ENCODE measurements at places on chromosomes 3 and 15. TPM values are rescaled to one million over a fixed set of nuclear protein-coding genes. Genes with fewer than 3 reads are reported as not detected.

Gene THRB
- total RNA-seq: 7.3 TPM

Gene MKRN3
- total RNA-seq: not detected

Gene MEX3B
- 2.9 TPM for total RNA-seq

Gene KBTBD8
- total RNA-seq: 4.3 TPM

Gene TBL1XR1
- total RNA-seq: 83.3 TPM

Gene KLF13
- total RNA-seq: 15.1 TPM

Gene XCR1
- not detected for total RNA-seq

Gene CAPN3
- 0.35 TPM for total RNA-seq

Gene CLEC3B
- 7.2 TPM for total RNA-seq

Gene CMTM7
- 9.2 TPM for total RNA-seq

Gene BFSP2
- total RNA-seq: not detected

Gene LRRC58
- 15.4 TPM for total RNA-seq

Gene MOBP
- total RNA-seq: not detected

Gene CCR9
- not detected for total RNA-seq

Gene ADAMTS17
- 1.1 TPM for total RNA-seq

Gene RASGRF1
- 5.2 TPM for total RNA-seq

Gene GOLGA6L4
- 0.29 TPM for total RNA-seq

Gene CD96
- total RNA-seq: not detected

Gene LRRN1
- not detected for total RNA-seq

Data from myometrial cell (primary cell).